ENCODE measurements at places on chromosomes 11 and 22.
A peak's percentile ranks its signal among the peaks of the same experiment; 100 is the strongest.

- DNase-seq = peak; percentile 35
These were observed at the start of gene SCUBE1 for GRCh38 chr22:43343262-43343669. SCUBE1 (minus strand) TSS chr22:43343372; CDS start chr22:43343261, 111 bp downstream.

- no peak for DNase-seq
These were observed 227.7 kb upstream of the B3GAT1 start for GRCh38 chr11:134639586-134640330.

- DNase-seq = no peak
These were observed 61.1 kb upstream of the PHOX2A start for GRCh38 chr11:72305077-72305476.

- peak; percentile 57 for DNase-seq
These were observed 23.0 kb downstream of the RELT start for GRCh38 chr11:73399159-73399590.

- DNase-seq = no peak
These were observed 24.8 kb downstream of the SERPING1 start for GRCh38 chr11:57622263-57622662.

GRCh38 chr22:42780070-42780540, 59.4 kb upstream of the A4GALT start:
- peak; percentile 78 for DNase-seq

- DNase-seq = no peak
These were observed 18.0 kb downstream of the MAPK1 start for GRCh38 chr22:21849489-21849888.

DNA sequence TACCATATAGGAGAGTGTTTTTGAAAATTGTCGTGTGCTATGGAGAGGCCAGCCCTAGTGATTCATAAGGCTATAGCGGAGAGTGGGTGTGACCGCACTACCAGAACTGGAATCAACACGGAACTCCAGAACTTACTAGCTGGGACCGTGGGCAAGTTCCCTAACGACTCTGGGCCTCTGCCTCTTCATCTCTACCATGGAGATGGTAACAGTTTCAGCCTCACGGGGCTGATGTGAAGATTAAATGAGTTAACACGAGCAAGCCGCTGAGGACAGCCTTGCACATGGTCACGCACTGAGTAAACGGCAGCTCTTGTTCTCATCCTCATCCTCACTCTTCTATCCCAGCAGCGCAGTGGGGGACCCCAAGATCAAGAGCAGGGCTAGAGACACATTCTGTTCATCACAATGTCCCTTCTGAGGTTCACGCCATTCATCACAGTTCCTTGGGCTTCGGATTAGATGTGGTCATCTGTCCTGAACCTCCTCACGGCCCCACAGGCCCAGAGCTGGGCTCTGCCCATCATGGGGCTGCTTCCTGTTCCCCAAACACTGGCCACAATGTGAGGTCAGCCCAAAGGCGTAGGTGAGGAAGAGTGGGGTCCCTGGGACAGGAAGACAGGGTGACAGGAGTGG, 47.2 kb upstream of the CD5 start:
- DNase-seq = no peak

DNA sequence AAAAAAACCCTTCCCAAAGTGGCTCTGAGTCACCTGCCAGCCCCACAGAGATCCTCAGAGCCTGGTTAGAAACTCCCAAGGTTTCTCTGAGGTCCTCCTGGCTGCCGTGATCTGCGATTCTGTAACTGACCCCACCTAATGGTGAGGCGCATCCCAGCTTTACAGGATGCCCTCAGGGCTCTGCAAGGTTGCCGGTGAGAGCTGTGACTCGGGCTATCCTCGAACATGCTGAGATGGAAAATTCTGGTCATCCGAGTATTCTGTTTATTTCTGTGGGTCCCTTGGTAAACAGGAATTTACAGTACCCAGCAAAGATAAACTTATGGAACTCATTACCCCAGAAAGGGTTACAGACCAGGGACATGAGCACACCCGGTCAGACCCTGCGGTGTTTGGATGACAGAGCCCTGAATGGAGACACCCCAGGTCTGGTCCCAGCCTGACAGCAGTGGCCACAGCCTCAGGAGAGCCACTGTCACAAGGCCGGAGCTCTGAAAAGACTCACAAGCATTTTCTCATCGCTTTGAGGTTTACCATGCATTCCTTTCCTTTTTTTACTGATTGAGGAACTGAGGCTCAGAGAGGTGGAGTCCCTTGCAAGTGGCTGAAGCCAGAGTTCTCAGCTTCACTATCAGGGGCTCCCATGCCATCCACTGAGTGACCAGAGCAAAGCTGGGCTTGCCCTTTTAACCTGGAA, 22.2 kb downstream of the LIF start:
- DNase-seq = no peak

- no peak for DNase-seq
These were observed 42.3 kb downstream of the SYTL2 start for GRCh38 chr11:85768473-85769146.

GRCh38 chr11:34630544-34630943, 9.7 kb downstream of the EHF start:
- no peak for DNase-seq

DNA sequence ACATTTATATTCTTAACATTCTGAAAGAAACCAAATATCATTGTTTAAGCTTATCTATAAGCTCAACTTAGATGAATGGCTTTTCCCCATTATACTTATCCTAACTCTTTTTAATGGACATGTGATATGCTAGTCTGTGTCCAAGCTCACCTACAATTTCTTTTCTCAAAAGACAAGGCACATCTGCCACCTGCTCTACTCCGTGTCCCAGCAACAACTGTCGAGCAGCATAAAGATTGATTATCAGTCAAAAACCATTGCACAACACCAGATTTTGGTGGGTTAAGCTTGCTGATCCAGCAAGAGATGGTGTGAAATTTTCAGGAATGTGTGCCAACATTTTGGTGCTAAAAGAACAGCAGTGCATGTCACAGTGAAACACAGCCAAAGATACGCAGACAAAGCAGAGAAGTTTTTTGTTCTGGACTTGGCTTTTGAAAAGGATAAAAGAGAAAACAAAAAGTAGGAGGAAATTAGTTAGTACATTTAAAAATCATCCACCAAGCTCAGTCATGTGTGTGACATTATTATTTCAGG, 65.8 kb downstream of the DCDC1 start:
- DNase-seq = no peak

DNA sequence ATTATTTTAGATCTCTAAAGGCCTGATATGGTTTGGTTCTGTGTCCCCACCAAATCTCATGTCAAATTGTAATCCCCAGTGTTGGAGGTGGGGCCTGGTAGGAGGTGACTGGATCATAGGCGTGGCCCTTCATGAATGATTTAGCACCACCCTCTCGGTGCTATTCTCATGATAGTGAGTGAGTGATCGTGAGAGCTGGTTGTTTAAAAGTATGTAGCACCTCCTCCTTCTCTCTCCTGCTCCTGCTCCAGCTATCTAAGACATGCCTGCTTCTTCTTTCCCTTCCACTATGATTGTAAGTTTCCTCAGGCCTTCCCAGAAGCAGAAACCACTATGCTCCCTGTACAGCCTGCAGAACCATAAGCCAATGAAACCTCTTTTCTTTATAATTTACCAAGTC, 114.1 kb downstream of the SERGEF start:
- DNase-seq = no peak

DNA sequence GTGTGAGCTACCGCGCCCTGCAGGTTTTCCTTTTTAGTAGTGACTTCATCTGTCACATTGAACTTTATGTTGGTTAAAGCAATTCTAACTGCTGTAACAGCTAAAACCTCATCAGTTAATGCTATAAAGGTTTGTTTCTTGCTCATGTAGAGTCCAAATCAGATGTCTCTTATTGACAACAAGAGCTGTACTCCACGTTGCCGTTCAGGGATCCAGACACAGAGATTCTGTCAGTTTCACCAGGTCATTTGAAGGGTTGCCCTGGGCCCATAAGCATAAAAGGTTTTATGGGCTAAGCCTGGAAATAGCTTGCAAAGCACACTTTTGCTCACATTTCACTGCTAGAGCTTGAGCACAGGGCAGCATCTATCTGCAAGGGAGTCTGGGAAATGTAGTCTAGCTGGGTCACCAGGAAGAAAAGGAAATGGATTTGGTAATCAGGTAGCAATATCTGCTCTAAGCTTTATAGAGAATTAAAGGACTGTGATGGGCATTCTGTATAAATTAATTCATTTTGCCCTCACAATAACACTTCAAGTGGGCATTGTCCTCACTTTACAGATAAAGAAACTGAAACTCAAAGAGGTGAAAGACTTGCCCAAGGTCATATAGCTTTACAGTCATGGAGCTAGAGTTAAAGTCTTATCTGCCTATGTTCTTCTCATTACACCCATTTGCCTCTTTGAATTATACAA, 25.2 kb upstream of the PTPRJ start:
- DNase-seq = no peak

- DNase-seq = peak; percentile 48
These were observed 1.3 kb downstream of the PAFAH1B2 start for GRCh38 chr11:117145393-117145761.

GRCh38 chr11:111419641-111420327, 40.7 kb upstream of the POU2AF1 start:
- no peak for DNase-seq

- DNase-seq = no peak
These were observed 62.7 kb downstream of the CD82 start for GRCh38 chr11:44627911-44628729.

DNA sequence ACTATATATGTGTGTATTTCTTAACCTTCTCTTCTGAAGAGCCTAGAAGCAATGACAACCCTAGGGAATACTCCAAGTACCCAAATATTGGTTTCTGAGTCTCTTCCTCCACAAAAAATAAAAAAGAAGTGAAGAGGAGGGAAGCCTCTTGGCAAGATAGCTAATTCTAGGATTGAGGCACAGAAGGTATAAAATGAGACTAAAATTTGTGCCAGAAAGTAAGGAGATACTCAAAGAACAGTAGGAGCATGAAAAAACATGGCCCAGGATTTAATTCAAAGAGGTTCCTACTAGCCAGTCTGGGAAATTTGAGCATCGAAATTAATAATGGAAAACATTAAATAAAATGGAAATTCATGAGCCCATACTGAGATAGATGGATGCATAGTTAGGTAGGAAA, 112.1 kb downstream of the PAX6 start:
- DNase-seq = no peak

GRCh38 chr11:71148716-71149115, 103.7 kb downstream of the SHANK2 start:
- no peak for DNase-seq

DNA sequence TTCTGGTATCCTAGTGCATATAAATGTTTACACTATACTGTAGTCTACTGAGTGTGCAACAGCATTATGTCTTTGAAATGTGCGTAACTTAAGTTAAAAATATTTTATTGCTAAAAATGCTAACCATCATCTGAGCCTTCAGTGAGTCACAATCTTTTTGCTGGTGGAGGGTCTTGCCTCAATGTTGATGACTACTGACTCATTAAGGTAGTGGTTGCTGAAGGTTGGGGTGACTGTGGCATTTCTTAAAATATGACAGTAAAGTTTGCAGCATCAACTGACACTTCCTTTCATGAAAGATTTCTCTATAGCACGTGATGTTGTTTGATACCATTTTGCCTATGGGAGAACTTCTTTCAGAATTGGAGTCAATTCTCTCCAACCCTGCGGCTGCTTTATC, 8.5 kb upstream of the CREBZF start:
- no peak for DNase-seq

DNA sequence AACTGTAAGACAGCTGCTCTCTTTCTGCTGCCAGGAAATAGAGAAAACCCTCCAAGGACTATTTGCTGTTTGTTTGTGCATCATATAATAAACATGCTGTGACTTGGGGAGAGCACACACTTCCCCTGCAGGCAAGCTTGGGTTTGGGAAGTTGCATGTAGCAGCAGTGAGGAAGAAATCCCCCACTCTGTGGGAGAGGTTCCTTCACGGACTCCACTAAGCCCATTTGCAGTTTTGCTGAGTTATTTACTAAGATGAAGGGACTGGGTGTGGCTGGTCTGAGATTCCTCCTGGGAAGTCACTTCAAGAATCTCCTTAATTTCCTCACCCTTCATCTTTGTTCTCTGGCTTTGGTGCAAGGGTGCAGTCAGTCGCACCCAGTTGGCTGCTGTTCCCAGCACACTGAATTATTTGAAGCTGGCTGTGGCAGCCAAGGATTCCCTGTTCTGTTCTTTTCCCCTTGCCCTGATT, 104.9 kb downstream of the ARFGAP2 start:
- DNase-seq = no peak

DNA sequence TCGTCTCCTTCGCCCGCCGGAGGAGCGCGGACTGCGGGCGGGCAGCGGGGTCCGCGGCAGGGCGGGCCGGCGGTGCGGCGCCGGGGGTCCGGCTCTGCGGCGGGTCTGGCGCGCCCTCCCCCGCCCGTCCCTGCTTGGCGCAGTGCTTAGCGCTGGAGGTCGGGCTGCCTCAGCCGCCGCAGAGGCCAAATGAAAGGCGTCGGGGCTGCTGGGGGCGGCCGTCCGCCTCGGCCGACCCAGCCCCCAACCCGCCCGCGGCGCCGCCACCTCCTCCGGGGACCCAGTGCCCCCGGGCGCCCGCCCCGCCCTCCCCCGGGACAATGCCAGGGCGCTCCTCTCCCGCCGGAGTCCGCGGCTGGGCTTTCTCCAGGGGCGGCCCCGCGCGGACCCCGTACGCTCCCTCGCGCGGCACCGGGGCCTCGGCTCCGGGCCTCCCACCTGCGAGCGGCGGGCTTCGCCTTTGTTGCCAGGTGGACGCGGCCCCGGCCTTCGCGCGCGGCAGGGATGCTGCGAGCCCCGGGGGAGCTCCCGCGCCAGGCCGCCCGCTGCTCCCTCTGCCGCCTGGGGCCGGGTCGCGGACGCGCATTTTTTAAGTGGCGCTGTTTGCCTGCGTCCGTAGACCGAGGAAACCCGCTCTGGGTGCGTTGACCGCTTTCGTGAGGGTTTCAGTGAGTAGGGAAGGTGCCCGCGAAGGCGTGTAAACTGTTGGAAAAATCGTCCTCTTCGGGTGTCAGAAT, 583 bp downstream of the APLP2 start:
- DNase-seq = peak; percentile 57

- no peak for DNase-seq
These were observed 86.8 kb downstream of the PTPRJ start for GRCh38 chr11:48066881-48067800.

GRCh38 chr11:96329419-96329818, 13.6 kb downstream of the MAML2 start:
- DNase-seq = no peak

- no peak for DNase-seq
These were observed 803 bp downstream of the KRTAP5-8 start for GRCh38 chr11:71538666-71538990.

DNA sequence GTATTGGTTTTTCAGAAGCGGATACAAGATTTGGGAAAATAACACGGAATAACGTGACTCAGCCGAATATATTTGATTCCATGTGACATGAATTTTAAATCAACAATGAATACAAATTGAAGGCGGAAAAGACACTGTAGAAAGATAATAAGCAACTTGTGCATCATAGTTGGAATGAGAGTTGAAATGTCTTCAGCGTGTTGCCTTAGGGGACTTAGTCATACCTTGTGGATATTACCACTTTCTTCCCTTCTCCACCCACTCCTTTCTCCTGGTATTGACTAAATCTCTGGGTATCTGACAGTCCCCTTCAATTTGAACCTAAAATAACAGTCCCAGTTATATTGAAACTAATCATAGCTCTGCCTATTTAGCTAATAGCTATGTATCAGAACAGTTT, 2373.1 kb upstream of the RAG2 start:
- DNase-seq = no peak

GRCh38 chr22:46619830-46620501, at the start of gene GRAMD4:
GRAMD4 (plus strand) TSS chr22:46620386; CDS start chr22:46626800, 6,414 bp downstream.
- no peak for DNase-seq

Measured in hepatic stellate cell (primary cell).